ENCODE measurements at places on chromosomes 6 and 20.
A peak's percentile ranks its signal among the peaks of the same experiment; 100 is the strongest.

DNA sequence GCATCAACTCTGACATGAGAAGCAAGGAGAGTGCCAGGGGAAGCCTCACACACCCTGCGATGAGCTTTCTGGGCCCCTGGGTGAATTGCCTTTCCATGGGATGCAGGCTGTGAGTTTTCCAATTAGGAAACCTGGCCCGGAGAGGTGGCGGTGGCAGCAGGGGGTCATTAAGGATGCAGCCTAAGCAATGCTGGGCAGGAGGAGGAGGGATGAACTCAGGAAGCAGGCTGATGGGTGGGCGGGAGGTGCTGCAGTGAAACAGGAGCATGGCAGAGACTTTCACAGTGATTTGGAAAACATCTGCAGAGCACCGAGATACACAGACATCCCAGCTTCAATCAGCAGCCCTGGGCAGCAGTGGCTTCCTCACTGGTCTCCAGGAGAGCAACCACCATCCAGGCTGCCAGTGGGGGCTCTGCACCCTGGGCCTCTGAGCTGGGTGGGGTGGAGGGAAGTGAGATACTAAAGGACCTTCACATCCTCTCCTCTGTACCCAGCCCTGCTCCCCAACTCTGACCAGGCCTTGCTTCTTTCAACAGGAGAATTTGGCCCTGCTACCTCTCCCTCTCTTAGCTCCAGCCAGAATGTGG is 44.9 kb downstream of the LRFN2 start:
- no peak for DNase-seq

- no peak for DNase-seq
Measured at GRCh38 chr20:43558412-43559146, at the start of gene SGK2. Gene SGK2 (plus strand): TSS chr20:43559027. CDS start chr20:43566496, 7,469 bp downstream.

DNA sequence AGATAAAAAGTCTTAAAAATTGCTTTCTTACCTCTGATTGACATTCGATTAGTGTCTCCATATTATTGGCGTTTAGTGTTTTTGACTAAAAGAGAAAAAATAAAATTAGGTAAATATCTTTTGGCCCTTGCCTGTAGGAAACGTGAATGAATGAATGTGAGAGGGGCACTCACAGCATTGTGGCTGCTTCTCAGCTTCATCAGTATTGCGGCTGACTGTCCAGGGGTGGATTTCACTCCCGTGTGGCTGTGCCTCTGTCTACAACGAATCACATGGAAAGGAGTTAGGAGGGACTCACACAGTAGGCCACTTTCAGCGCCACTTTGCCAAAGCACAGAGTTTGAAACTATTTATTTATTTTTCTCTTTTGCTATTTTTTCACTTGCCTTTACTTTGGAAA is 844 bp downstream of the TAGAP start:
- DNase-seq = peak; percentile 77

DNA sequence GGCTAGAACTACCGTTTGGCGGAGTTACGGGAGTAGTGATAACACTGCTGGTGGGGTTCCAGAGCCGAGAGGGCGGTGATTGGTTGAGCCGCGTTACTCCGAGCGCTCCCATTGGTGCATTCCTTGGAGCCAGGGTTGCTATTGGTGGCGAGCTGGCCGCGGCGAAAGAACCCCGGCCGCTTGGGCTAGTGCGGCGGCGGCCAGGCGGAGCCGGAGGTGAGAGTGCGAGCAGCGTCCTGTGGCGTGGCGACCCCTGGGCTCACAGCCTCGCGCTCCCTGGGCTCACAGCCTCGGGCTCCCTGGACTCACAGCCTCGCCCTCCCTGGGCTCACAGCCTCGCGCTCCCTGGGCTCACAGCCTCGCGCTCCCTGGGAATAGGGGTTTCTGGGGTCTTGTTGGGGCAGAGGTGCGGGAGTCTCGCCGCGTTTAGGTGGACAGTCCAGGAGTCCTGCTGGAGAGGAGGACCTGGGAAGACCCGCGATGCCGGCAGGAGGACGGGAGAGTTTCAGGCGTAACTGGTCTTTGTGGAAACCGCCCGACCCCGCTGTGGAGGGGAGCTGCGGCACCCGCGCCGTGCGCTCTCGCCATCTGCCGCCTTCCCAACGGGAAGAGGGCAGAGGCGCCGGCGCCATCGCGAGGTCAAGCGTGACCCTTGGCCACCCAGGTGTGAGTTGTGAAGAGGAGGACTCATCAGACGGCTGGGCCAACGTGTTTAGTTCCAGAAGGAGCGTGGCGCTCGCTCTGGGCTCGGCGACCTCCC is 12.2 kb downstream of the PRDM13 start:
- DNase-seq = no peak

DNA sequence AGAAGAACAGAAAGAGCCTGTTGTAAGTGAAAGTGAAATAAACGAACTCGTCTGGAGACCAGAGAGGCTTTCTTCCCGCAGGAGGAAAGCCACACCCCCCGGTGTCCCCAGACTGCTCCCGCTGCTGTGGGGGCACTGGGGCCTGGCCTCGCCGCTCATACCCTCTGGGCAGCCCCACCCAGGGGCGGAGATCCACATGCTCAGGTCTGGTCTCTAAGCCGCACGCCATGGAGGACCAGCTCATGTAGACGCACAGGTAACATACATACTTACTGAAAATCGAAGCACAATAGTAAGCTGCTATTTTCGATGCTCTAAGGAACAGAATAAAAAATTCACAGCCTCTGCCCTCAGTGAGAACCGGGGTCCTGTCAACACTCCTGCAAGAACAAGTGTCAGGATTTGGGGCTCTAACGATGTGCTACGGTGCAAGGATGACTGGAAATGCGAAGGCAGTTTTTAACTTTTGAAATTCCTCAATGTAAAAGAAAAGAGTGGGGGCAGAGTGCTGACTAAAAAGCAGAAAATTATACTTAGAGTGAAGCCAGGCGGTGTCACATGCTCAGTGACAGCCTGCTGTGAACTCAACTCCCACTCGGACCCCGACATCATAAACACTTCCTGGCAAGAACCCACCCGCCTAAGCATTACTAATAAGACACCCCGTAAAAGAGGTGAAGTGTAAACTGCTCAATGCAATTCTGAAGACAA is 110.5 kb downstream of the IRF4 start:
- peak; percentile 85 for DNase-seq

- DNase-seq = no peak
Measured at GRCh38 chr6:117264369-117264691, 1.0 kb upstream of the VGLL2 start.

GRCh38 chr6:88619951-88620350 is 343.5 kb downstream of the RNGTT start:
- no peak for DNase-seq

GRCh38 chr20:22928679-22929078 is 106.4 kb upstream of the SSTR4 start:
- no peak for DNase-seq

DNA sequence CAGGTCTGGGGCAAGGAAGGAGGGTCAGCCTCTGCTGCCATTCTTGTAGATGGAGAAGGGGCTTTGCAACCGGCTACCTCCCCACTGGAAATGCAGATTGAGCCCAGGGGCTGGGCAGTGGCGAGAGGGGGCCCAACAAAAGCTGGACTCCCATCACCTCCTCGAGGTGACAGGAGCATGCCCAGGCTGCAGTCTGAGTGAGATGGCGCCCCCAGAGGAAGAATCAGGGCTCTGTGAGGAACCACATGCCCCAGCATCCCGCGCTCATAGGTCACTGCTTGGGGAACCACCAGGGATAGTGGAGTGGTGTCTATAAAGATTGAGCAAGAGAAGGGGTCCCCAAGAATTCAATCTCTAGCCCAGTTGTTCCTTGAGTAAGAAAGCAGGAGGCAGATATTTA is 31.6 kb upstream of the NEDD9 start:
- no peak for DNase-seq

DNA sequence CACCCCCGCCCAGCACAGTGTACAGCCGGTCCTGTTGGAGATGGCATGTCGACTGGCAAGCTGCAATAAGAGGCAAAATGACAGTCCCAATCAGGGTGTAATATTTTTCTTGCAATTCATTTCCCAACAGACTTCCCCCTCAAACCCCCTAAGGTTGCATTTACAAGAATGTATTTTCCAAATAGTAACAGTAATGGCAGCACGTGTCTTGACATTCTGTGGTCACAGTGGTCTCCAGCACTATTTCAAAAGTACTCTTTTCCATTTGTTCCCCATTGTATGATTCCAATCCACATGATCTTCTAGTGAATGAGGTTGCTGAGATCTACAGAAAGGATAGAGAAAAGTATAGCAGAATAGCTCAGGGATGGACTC is 97.8 kb upstream of the CARMIL1 start:
- no peak for DNase-seq

DNA sequence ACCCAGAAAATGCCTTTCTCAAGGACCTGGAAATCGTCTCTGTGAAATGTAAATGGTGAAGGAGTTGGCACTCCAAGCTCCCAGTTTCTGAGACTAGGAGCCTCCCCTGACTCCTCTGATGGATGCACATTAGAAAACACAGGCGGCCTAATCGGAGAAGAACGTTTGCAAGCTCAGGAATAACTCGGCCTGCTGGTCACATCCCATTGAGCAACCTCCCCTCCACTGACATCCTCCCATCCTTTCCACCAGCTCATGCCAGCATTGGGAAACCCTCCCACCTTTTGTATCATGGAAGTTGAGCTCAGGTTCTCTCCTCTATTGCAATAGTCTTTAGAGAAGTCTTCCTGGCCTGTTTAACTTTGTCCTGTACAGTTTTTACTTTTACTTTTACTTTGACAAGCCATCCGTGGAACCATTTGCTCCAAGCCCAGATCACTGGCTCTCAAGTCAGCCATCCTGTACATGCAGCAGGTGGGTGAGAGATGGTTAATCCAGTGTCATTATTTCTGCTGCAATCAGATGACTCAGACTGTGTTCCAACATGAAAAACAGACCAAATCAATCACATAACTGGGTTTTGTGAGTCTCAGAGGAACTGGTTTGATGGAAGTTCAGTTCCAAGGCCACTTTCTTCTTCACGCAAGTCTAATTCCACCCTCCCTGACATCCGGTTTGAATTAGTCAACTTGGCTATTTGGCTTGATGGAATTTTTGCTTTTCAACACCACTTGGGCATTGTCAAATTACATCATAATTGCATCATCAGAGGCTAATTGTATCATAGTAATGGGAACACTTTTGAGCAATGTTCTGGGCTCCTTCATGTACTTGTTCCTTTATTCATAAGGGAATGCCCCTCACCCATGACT is 619.4 kb upstream of the CDH4 start:
- DNase-seq = no peak

- no peak for DNase-seq
Measured at GRCh38 chr20:58553841-58554240, 38.6 kb upstream of the APCDD1L start.

DNA sequence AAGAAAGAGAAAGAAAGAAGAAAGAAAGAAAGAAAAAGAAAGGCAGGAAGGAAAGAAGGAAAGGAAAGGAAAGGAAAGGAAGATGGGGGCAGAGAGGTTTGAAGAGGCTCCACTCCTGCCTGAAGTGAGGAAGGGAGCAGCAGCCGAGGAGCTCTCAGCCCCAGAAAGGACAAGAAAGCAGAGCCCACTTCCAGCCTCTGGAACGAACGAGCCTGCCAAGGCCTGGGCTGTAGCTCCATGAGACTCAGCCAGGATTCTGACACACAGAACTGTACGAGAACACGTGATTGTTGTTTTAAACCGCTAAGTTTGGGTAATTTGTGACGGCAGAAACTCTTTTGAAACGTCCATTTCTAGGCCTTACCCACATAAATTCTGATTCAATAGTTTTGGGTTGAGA is 69.5 kb downstream of the TTLL2 start:
- DNase-seq = no peak

DNA sequence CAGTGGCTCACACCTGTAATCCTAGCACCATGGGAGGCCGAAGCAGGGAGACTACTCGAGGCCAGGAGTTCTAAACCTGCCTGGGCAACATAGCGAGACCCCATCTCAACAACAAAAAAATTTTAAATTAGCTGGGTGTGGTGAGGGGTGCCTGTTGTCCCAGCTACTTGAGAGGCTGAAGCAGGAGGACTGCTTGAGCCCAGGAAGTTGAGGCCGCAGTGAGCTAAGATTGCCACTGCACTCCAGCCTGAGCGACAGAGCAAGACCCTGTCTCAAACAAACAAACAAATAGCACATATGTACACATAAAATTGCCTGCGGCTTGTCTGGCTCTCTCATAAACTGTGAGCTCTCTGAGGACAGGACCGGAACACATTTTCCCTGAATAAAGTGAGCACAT is 106.3 kb downstream of the BANF2 start:
- DNase-seq = no peak

DNA sequence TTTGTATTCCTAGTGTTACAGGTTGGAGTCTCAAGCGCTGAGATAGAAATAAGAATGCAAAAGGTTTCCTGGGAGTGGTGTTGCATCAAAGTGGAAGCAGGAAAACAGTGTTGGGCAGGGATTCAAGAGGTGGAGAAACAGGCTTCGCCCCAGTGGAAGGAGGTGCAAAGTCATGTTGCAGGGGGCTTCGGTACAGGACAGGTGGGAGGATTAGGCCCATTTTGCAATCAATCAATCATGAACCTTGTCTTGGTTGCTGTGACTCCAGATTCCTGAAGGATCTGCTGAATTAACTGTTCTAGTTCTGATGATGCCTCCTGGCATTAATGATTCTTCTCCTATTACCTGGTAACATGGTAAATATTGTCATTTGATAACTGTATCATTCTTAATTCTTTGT is 22.4 kb upstream of the FAM217A start:
- DNase-seq = no peak

DNA sequence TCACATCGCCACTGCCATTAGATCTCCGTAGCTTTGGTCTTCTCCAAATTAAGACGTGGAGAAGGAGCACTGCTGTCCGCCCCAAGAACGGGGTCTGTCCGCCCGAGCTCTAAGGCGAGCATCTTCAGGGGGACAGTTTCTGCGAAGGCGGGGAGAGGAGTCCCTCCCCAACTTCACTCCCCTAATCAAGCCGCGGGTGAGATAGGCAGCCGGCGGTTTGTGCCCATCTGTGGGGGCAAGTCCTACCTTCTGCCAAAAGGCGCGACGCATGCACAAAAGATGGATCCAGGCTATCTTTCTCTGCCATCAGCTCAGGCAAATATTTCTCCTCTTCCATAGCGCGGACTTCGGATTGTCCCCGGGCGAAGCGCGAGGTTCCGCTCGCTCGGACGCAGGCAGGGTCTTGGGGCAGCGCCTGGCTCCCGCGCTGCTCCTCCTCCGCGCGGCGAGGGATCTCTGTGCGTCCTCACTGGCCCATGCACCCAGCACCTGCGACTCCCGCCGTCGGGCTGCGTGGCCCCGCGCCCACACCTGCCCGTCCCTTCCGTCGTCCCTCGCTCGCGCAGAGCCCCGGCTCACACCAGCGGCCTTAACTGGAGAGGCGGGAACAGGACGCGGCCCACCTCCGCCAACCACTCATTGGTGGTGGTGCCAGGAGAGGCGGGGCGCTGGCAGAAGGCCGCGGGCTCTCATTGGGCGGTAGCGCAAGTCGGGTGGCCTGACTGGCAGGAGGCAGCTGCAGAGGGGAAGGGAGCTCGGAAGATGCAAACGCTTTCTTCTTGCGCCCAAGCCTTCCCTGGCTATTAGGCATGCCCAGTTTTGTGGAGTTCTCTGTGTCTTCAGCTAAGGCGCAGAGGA is at the start of gene KHDRBS2:
TSS of gene KHDRBS2 (minus strand) at position 614 of the 858 bp plus-strand sequence.
- DNase-seq = no peak

- DNase-seq = no peak
Measured at GRCh38 chr20:23303325-23304102, 47.1 kb upstream of the NXT1 start.

- no peak for DNase-seq
Measured at GRCh38 chr6:67331304-67331703, 1303.8 kb upstream of the ADGRB3 start.

GRCh38 chr20:62344782-62345181 is 22.3 kb downstream of the LAMA5 start:
- DNase-seq = no peak

All from activated CD8-positive, alpha-beta memory T cell treated with anti-CD3 and anti-CD28 coated beads for 24 hours (primary cell).